ENCODE measurements at places on chromosomes 12 and 14. TPM values are rescaled to one million over a fixed set of nuclear protein-coding genes. Genes with fewer than 3 reads are reported as not detected.

The WASHC3 gene
- total RNA-seq: 22.4 TPM

GRCh38 chr12:96437171-96437445, 36.9 kb upstream of the CDK17 start:
- no peak for DNase-seq

- no peak for DNase-seq
Measured at GRCh38 chr12:26822026-26822425, 11.0 kb downstream of the ITPR2 start.

The GAPDH gene
- total RNA-seq: 3,984 TPM

The DBX2 gene
- not detected for total RNA-seq

The GYS2 gene
- not detected for total RNA-seq

The EPYC gene
- total RNA-seq: not detected

GRCh38 chr14:89078021-89078795, 253.8 kb downstream of the TTC8 start:
- DNase-seq: no peak

GRCh38 chr14:22803687-22803974, 11.6 kb downstream of the SLC7A7 start:
- no peak for DNase-seq

- DNase-seq: no peak
Measured at GRCh38 chr14:74695406-74695805, 17.5 kb downstream of the AREL1 start.

The SLC10A1 gene
- not detected for total RNA-seq

- DNase-seq: no peak
Measured at GRCh38 chr12:67356380-67356774, 87.2 kb downstream of the CAND1 start.

GRCh38 chr12:85155791-85156190, 119.6 kb downstream of the LRRIQ1 start:
- no peak for DNase-seq

The DDX55 gene
- 42.8 TPM for total RNA-seq

The KLRC1 gene
- not detected for total RNA-seq

GRCh38 chr12:26989873-26990272, 24.3 kb downstream of the TM7SF3 start:
- no peak for DNase-seq

The RAPGEF3 gene
- total RNA-seq: 0.89 TPM

DNA sequence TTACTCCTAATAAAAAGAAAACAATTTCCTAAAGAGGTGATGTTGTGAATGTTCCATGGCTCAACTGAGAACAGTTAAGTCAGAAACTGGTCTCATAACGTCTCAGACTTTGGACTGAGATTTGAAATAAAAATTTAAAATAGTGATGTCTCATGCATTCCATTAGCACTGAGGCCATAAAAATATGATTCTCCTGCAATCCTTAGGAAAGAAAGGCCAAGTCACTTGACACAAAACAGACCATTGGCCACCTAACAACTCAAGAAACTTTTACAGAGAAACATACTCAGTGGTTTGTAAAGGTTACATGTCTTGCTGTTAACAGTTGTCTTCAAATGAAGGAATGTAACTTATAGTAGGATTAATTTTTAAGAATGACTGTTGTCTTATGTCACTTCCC, 58.1 kb downstream of the STAB2 start:
- DNase-seq: no peak

The ANKRD33 gene
- total RNA-seq: not detected

The VPS29 gene
- 89.0 TPM for total RNA-seq

- DNase-seq: no peak
Measured at GRCh38 chr14:38208618-38209562, 1.2 kb downstream of the SSTR1 start.

DNA sequence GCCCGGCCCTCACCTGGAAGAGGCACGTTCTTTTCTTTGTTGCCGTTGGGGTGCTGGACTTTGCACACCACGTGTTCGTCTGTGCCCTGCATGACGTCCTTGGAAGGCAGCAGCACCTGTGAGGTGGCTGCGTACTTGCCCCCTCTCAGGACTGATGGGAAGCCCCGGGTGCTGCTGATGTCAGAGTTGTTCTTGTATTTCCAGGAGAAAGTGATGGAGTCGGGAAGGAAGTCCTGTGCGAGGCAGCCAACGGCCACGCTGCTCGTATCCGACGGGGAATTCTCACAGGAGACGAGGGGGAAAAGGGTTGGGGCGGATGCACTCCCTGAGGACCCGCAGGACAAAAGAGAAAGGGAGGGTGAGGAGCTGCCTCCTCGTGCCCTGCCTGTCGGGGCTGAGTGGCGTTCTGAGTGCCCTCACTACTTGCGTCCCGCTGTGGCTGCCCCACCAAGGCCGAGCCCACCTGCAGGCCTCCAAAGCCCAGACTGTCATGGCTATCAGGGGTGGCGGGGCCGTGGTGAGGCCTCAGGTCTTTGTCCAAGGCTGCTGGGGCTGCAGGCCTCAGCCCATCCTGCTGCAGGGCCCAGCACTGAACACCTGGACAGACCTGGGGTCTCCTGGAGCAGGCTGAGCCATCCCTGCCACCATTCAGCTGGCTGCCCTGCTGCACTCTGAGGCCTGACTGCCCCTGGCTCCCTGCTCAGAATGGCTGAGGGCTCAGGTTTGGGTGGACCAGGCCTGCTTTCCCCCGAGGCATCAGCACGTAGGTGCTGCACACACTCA, 329.7 kb downstream of the TMEM121 start:
- no peak for DNase-seq

GRCh38 chr14:59123975-59124374, 64.5 kb upstream of the DAAM1 start:
- no peak for DNase-seq

GRCh38 chr12:92553389-92553788, 149.4 kb upstream of the PLEKHG7 start:
- no peak for DNase-seq

- no peak for DNase-seq
Measured at GRCh38 chr12:32322354-32322753, 77.0 kb upstream of the FGD4 start.

DNA sequence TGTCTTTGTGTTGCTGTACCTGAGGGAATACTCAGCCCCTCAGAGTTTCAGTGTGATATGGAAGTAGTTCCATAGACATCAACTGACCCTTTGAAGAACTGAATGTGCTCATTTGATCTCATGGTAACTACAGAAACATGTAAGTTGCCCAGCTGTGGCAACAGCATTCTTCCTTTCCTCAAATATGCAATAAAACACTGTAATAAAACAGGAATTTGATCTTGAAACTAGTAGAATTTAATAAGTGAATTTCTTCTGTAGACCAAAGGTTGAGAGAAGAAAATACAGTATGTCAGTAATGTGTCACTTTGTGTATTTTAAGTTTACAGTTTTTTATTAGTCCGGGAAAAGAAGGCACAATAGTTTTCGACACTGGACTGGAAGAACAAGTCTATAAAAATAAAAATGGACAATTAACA, 31.9 kb downstream of the KCTD10 start:
- DNase-seq: no peak

The IAPP gene
- not detected for total RNA-seq

DNA sequence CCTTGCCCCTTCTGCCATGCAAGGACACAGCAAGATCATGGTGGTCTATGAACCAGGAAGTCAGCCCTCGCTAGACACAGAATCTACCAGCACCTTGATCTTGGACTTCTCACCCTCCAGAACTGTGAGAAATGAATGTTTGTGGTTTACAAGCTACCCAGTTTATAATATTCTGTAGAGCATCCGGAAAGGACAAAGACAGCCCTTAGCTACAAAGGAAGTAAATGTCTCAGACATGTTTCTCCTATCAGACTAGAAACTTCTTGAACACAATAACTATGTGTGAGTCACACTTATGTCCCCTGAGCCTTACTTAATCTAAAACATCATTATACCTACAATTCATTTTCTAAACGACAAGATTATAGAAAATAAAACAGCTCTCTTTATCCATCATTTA, 176.7 kb downstream of the KLHL28 start:
- no peak for DNase-seq

DNA sequence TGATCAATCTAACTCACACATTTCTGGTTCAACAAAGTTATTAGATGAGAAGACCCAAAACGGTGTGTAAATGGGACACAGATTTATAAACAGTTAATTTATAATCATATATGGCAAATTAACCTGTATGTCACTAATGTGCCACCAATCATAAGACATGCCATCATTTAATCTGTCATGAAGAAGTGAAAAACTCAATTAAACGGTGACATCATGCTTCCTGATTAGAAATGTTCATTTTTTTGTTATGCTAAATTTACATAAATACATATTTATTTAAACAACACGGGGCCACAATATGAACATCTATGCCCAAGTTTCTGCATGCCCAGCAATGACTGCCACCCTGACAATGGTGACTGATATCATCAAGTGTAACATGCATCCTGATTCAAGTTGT, 164.1 kb upstream of the EEA1 start:
- DNase-seq: no peak

- no peak for DNase-seq
Measured at GRCh38 chr14:21023817-21024584, 860 bp downstream of the NDRG2 start.

DNA sequence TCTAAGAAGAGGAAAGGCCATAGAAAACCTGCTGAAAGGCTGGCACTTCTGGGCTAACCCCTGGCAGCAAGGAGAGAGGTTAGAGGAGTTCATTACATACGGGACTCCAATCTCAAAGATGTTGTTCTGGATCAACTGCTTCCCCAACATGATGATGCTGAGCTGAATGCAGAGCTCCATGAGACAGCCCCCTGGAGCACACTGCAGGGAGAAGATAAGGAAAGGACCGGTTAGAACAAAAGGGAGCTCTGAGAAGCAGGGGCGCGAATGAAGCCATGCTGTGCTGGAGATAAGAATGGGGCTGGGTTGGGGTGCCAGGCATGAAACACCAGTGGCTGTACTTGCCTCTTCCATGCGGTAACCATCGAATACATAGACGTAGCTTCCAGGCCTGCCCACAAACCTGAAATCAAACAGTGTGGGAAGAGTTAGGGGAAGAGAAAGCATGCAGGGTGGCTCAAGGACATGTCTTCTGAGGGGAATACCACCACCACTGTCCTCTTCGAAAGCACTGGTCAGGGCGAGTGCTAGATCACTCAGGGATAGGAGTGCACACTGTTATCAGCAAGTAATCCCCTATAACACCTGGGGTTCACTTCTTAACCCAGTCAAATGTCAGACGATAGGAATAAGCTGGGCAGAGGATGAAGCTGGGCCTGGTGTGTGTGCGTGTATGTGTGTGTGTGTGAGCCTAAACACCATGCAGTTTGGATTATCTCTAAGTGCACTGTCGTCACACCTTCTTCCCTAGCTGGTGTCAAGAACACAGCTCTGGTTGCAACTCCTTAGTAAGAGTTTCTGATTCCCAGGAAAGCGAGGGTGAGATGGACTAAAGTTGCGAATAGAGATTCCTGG, 180.9 kb downstream of the NTF3 start:
- DNase-seq: no peak

GRCh38 chr12:130017591-130018449, 114.0 kb upstream of the TMEM132D start:
- DNase-seq: no peak

DNA sequence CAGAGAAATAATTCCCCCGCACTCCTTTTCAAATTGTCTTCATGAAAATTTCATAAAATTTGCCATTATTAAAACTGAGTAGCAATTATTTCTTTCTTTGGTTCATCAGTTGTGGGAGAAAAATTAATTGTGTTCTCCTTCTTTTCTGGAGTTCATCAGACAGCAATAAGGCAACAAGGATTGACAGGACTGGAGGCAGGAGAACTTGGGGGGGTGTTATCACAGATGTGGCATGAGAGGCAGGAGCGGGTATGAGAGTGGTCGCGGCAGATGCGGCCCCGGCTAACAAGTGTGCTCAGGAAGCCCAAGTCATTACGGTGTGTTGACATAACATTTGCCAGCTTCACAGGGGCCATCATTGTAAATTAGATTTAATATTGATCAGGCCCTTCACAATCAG, 306.6 kb upstream of the TMPO start:
- DNase-seq: no peak

GRCh38 chr12:93653712-93654111, 23.5 kb upstream of the CRADD start:
- no peak for DNase-seq

GRCh38 chr12:98229540-98229924, 285.9 kb upstream of the TMPO start:
- DNase-seq: no peak

The CCDC177 gene
- 7.5 TPM for total RNA-seq

The GAS2L3 gene
- total RNA-seq: 36.2 TPM

The ESRRB gene
- 0.77 TPM for total RNA-seq

DNA sequence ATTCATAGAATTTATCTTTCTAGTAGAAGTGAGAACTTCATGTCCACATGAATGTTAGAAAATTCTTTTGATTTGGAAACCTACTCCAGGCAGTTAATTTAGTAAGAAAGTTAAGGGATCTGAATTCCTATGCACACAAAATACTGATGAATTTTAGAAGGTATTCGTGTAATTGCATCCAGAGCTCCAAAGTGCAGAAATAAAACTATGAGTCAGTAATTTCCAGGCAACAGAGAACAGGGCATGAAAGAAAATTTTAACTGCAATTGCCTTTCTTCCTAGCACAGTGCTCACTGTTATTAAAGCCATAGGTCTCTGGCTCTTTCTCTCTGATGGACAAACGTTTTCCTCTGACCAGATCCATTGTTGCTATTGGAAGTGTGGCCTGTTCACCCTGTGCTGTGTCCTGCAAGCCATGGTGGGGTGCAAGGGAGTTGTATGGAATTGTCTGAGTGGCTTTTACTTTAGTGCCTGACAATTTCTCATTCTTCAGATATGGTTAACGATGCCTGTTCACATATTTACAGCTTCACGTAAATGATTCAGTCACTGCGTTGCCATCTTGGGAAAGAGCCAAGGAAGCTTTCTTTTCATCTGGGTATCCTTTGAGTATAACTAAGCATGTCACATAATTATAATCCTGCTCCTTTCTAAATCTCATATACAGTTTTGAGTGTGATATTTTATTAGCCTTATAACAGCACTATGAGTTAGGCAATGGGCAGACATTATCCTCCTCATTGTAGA, 145.1 kb downstream of the ACSS3 start:
- DNase-seq: no peak

GRCh38 chr12:41988715-41989114, 156.0 kb downstream of the GXYLT1 start:
- no peak for DNase-seq

DNA sequence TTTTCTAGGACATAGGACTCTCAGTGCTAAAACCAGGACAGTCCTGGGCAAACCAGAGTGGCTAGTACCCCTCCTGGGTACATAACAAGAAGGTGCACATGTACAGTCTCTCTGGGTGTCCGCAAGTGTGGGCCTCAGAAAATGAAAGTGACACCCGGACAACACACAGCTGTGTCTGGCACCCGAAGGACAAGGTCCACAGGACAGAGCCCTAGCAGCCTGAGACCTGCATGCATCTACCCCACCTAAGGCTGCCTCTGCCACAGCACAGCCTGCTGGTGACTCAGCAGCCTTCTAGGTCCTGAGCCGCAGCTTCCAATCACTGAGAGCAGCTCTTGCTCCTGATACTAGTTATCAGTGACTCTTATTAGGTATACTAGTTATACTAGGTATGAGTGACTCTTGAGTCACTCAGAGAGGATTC, 784.1 kb upstream of the TBX3 start:
- DNase-seq: no peak

The SMIM41 gene
- not detected for total RNA-seq

GRCh38 chr12:95435355-95435754, 38.6 kb upstream of the METAP2 start:
- no peak for DNase-seq

GRCh38 chr14:68076451-68076850, 256.9 kb downstream of the RAD51B start:
- no peak for DNase-seq

- DNase-seq: no peak
Measured at GRCh38 chr12:58961166-58961565, 40.9 kb upstream of the LRIG3 start.

Measured in neural crest cell (in vitro differentiated cells).